ENCODE measurements at places on chromosomes 2 and 18.

DNA sequence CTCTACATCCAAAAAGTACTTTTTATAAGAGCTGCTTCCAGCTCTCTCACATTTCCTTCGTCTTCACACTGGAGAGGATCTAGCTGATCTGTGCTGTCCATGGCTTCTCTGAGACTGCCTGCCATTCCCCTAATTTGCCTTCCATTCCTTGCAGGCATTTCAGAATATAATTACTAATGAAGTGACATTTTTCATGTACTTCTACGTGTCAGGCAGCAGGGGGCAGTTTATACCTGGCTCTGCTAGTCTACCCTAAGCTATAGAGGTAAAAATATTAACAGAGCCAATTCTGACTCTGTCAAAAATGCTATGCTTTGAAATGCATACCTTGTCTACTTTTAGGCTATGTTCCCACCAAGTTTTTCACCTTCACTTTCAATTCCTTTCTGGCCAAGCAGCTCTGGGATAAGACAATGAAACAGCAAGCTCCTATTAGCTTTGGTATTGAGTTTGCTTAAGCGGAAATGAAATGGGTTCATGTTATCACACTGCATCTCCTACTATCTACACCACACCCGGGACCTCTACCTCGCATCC, 81.9 kb downstream of the MEP1B start:
- no peak for DNase-seq
- no peaks in the 10 kb centered on the region for H3K4me1 ChIP-seq
- no peaks in the 10 kb centered on the region for H3K36me3 ChIP-seq
- no peak overlapping the region for H3K4me3 ChIP-seq
- H3K27me3 ChIP-seq: no peaks in the 10 kb centered on the region

DNA sequence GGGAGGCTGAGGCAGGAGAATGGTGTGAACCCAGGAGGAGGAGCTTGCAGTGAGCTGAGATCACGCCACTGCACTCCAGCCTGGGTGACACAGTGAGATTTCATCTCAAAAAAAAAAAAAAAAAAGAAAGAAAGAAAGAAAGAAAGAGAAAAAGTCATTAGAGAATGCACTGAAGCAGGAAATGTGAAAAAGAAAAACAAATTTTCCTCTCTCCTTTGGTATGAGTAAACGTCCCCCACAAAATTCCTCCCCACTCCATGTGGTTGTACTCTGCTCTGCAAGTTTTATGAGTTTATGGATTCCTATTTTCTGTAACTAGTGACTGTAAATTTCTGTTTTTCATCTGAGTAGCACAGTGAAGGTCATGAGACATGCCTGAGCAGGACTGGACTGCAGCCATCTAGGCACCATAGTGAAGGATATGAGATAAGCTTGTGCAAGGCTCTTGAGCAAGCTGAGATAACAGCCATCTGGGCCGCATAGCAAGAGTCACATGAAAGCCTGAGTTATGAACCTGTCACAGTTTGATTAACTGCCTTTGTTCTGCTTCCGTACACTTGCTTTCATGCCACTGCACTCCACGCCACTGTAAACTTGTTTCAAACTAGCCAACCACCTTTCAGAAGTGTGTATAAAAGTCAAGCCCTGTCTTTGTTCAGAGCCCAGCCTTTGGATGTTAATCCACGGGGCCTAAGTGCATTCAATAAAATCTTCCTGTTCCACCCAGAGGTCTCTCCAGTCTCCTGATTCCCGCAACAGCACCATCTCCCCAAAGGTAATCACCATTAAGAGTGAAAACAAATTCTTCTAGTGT, 50.2 kb downstream of the SKA1 start:
- no peaks in the 10 kb centered on the region for H3K36me3 ChIP-seq
- H3K27ac ChIP-seq: no peak overlapping the region
- no peak for DNase-seq

- no peaks in the 10 kb centered on the region for H3K36me3 ChIP-seq
- peak; percentile 75 for DNase-seq
- peak overlapping the region; percentile 74 for H3K4me3 ChIP-seq
These were observed 159.4 kb downstream of the AGPS start for GRCh38 chr2:177551989-177552421.

DNA sequence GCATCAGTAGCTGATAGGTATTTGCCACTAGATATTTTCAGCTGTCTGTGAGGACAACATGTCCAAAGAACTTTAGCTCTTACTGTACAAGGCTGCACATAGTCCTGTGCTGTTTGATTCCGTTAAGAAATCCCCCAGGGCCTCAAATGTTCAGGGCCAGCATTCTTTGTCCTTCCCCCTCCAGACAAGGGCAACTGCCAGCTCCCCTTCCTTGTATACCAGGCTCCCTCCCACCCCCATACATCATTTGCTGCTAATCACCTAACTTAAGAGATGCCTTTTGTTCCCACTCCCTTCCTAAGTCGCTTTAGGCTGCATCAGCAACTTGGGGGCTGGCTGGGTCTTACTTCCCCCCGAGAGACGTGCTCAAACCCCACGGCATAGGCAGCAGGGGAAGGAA, 138.7 kb downstream of the CDH20 start:
- no peak overlapping the region for H3K4me3 ChIP-seq
- H3K4me1 ChIP-seq: no peaks in the 10 kb centered on the region
- no peaks in the 10 kb centered on the region for H3K27me3 ChIP-seq

DNA sequence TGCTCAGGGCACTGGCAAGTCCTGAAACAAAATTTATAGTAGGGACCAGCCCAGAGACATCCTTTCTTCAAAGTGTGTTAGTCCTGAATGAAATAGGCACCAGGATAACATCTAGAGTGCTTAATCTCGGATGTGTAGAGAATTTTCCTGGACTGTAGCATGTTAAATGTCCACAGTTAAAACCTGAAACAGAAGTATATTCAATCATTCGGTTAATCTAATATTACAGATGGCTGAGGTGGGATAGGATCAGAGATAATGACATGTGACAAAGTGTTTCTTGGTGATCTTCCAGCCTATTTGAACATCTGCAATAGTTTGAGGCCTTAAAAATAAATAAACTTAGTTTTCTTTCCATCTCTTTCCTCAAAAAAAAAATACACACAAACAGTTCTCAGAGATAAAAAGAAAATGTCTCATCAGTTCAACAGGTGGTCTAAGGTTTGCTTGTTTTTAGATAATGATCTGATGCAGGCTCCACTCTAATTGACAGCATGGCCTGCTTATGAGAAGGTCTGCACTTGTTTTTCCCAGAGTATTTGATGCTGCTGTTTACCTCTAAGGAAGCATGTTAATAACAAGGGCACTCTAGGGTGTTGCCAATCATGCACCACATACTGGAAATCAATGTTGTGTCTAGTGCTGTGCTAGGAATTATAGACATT, 25.9 kb downstream of the CNTNAP5 start:
- H3K4me3 ChIP-seq: no peak overlapping the region
- no peak for DNase-seq
- H3K4me1 ChIP-seq: no peaks in the 10 kb centered on the region
- no peak overlapping the region for H3K27ac ChIP-seq
- H3K27me3 ChIP-seq: no peaks in the 10 kb centered on the region

GRCh38 chr2:905091-905832, 45.4 kb upstream of the SNTG2 start:
- no peak overlapping the region for H3K4me3 ChIP-seq
- DNase-seq: no peak
- H3K27ac ChIP-seq: no peak overlapping the region
- H3K36me3 ChIP-seq: no peaks in the 10 kb centered on the region
- H3K27me3 ChIP-seq: no peaks in the 10 kb centered on the region

DNA sequence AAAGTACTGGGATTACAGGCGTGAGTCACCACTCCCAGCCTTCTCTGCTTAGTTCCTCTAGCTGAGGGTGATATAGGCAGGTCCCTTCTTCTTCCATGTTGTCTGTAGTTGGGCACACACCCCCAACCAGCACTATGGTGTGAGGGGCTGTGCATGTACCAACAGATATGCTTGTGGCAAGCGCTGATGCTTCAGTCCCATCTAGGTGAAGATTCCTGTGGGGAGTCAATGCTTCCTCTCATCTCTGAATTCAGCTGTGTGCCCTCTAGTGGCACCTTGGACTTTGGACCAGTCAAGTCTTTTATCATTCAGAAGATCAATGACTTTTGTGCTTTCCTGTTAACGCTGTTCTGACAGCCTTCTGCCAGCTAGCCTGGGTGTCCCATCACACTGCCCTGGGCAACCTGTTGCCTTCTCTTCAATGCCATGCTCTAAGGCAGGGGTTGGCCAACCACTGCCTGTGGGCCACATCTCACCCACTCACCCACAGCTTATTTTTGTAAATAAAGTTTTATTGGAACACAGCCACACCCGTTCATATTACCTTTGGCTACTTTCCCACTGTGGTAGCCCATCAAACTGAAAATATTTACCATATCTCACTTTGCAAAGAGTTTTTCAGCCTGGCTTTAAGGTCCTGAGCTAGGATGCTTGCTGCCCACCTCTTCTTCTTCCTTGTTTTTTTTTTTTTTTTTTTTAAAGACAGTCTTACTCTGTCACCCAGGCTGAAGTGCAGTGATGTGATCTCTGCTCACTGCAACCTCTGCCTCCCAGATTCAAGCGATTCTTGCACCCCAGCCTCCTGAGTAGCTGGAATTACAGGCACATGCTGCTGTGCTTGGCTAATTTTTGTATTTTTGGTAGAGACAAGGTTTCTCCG, 51.0 kb downstream of the NPAS2 start:
- no peaks in the 10 kb centered on the region for H3K27me3 ChIP-seq
- DNase-seq: no peak
- no peak overlapping the region for H3K27ac ChIP-seq
- no peak overlapping the region for H3K4me3 ChIP-seq

DNA sequence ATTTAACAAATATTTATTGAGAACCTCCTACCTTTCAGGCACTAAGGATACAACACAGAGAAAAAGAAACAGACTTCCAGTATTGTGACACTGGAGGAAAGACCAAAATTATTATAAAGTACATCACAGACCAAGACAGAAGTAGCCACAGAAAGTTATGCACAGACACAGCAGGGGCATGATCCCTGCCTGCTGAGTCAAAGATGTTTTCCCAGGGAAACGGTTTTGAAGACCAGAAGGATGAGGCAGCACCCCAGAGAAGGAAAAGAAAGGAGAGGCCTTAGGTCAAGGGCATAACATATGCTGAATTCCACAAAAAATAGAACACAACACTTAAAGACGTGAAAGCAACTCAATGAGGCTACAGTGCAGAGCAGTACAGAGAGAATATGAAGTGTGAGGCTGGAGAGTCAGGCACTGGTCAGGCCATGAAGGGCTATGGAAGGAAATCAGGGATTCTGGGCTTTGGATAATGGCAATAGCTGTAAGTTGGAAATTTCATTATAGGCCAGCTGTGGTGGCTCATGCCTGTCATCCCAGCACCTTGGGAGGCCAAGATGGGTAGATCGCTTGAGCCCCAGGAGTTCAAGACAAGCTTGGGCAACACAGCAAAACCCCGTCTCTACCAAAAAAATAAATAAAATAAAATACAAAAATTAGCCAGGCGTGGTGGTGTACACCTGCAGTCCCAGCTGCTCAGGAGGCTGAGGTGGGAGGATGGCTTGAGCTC, 8.2 kb downstream of the ADAM17 start:
- no peak overlapping the region for H3K27ac ChIP-seq
- no peaks in the 10 kb centered on the region for H3K27me3 ChIP-seq
- no peak for DNase-seq
- peaks cover 26% of the 10 kb centered on the region for H3K4me1 ChIP-seq
- no peak overlapping the region for H3K4me3 ChIP-seq
- H3K36me3 ChIP-seq: no peaks in the 10 kb centered on the region

GRCh38 chr18:73859837-73860397, 287.7 kb downstream of the FBXO15 start:
- no peaks in the 10 kb centered on the region for H3K4me1 ChIP-seq
- DNase-seq: no peak
- no peak overlapping the region for H3K4me3 ChIP-seq
- no peak overlapping the region for H3K27ac ChIP-seq
- H3K27me3 ChIP-seq: no peaks in the 10 kb centered on the region
- H3K36me3 ChIP-seq: no peaks in the 10 kb centered on the region

- no peaks in the 10 kb centered on the region for H3K4me1 ChIP-seq
- H3K36me3 ChIP-seq: peaks cover 97% of the 10 kb centered on the region
- no peak for DNase-seq
- H3K4me3 ChIP-seq: no peak overlapping the region
- H3K27ac ChIP-seq: no peak overlapping the region
These were observed 90.2 kb upstream of the SLC25A52 start for GRCh38 chr18:31850844-31851243.

DNA sequence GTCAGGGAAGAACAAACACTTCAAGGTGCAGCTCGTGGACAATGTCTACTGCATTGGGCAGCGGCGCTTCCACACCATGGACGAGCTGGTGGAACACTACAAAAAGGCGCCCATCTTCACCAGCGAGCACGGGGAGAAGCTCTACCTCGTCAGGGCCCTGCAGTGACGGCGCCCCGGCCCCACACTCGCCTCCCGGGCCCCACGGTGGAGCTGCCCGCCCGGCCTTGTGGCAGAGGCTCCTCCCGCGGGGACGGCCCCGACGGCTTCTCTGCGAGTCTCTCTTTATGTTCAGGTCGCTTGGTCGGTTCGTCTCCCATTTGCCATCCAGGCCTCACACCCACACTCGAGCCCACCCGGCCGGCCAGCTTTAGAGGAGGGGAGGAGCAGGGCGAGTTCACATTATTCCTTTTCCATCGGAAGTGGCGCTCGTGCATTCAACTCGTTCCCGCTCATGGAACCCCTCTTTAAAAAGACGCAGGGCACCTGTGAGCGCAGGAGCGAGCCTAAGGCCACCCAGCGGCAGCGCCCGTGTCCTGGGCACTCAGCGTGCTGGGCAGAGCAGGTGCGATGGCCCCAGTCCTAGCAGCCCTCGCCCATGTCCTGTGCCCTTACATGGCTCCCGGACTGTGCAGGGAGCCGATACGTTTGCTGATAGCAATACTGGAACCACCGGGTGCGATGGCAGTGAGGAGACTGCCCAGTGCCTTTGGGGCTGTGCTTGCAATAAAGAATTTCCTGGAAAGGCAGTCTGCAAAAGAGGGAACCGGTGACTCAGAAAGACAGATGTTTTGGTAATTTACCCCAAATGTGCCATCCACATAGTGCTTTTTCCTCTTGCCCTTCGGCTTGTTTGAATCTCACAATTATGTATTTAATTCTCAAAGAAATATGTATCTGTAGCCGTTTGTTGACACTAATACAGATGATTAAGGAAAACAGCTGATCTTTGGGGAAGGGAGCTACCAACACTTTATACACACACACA, 148.6 kb downstream of the NCK2 start:
- peaks cover 6% of the 10 kb centered on the region for H3K36me3 ChIP-seq
- H3K27me3 ChIP-seq: no peaks in the 10 kb centered on the region
- peaks cover 5% of the 10 kb centered on the region for H3K4me1 ChIP-seq
- no peak overlapping the region for H3K4me3 ChIP-seq

- no peaks in the 10 kb centered on the region for H3K4me1 ChIP-seq
- H3K27ac ChIP-seq: no peak overlapping the region
- H3K4me3 ChIP-seq: no peak overlapping the region
- H3K27me3 ChIP-seq: no peaks in the 10 kb centered on the region
These were observed 101.4 kb upstream of the CELF4 start for GRCh38 chr18:37666991-37667390.

DNA sequence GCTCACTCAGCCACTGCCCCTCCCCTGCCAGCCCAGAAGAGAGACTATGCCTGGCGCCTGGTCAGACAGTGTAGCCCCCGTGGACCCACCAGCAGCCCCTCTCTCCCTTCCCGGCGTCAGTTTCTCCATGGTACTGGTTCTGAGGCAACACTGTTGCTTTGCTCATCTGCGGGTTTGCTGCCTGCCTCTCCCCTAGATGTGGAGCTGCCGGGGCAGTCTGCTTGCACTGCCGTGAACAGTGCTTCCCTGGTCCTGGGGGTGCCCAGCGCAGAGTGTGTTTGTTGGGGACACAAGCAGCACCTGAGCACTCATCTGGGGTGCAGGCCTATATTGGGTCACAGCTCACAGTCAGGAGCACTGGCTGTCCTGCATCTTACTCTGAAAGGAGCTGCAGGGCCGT, 309.9 kb downstream of the NDUFA10 start:
- peak; percentile 34 for DNase-seq
- no peaks in the 10 kb centered on the region for H3K4me1 ChIP-seq
- H3K27ac ChIP-seq: no peak overlapping the region
- H3K36me3 ChIP-seq: no peaks in the 10 kb centered on the region
- H3K27me3 ChIP-seq: no peaks in the 10 kb centered on the region
- no peak overlapping the region for H3K4me3 ChIP-seq

Data from sigmoid colon (tissue), 7 donors.